ENCODE measurements at places on chromosomes 1 and 21. TPM values are rescaled to one million over a fixed set of nuclear protein-coding genes. Genes with fewer than 3 reads are reported as not detected.

CHI3L2 gene
- total RNA-seq: 5.5 TPM

KCNT2 gene
- not detected for total RNA-seq

EXTL1 gene
- total RNA-seq: not detected

LPAR3 gene
- 1.1 TPM for total RNA-seq

RGSL1 gene
- not detected for total RNA-seq

C1QA gene
- not detected for total RNA-seq

CXADR gene
- total RNA-seq: 0.52 TPM

KIF21B gene
- 45.5 TPM for total RNA-seq

UTP11 gene
- total RNA-seq: 49.7 TPM

PLPPR5 gene
- not detected for total RNA-seq

LYPD8 gene
- not detected for total RNA-seq

ITGB2 gene
- 182 TPM for total RNA-seq

KMO gene
- total RNA-seq: not detected

DCDC2B gene
- not detected for total RNA-seq

S100A7A gene
- total RNA-seq: not detected

THEMIS2 gene
- 12.9 TPM for total RNA-seq

TMEM82 gene
- not detected for total RNA-seq

SPRR1A gene
- not detected for total RNA-seq
